ENCODE measurements at places on chromosomes 3 and 15.

DNA sequence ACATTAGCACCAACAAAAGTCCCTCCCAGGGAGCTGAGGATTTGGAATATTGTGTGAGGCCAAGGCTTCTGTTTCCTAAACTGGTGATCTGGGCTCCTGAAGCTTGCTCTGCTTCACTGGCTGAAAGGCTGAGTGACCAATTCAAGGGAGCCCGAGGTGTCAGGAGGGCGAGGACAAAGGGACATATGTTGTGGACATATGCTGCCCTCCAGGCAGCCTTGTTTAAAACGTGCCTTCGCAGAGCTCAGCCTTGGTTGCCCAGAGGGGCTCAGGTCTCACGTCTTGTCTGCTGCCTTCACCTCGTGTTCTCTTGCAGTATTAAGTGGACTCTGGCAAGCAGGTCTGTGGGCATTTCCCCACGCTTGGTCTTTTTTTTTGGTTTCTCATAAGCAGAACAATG lies 7.0 kb downstream of the SLCO3A1 start:
- DNase-seq, result no peak

DNA sequence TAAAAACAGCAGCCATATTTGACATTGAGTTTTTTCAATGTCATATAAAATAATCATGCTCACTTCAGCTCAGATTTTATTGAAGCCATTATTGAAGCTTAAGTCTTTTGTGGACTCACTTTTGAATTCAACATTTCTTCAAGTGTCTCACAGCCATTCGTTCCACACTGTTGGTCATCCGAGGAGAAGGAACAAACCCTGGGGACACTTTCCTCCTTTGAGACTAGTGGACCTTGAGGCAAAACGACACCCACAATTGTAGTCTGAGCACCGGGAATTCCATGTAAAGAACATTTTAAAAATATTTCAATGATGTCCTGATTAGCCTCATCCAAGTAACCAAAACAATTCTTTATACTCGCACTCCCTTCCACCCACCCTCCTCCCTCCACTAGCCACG lies 174.7 kb downstream of the CD47 start:
- no peak for DNase-seq

GRCh38 chr3:160136421-160136820 lies 88.8 kb upstream of the C3orf80 start:
- DNase-seq, result no peak

DNA sequence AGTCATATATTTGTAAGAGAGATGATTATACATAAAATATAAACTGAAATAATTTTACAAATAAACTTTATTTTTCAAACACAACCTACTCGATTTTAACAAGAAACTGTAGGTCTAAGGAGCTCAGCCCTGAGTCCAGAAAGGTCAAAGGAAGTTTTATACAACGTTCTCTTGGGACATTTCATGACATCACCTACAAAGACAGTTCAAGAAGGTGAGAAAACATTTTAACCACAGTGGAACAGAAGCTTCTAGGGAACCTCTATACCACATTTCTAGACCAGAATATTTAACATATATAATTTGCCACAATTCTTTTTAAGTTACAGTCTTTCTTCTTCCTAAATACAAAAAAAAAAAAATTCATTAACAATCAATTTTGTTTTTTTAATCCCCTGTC lies 40.1 kb downstream of the CBLB start:
- no peak for DNase-seq

GRCh38 chr3:185081521-185081920 lies 71.3 kb downstream of the C3orf70 start:
- no peak for DNase-seq

- DNase-seq, result no peak
These were observed 151.7 kb downstream of the MEGF11 start for GRCh38 chr15:66101715-66102395.

- DNase-seq, result no peak
These were observed 57.0 kb downstream of the ISG20 start for GRCh38 chr15:88695691-88696251.

DNA sequence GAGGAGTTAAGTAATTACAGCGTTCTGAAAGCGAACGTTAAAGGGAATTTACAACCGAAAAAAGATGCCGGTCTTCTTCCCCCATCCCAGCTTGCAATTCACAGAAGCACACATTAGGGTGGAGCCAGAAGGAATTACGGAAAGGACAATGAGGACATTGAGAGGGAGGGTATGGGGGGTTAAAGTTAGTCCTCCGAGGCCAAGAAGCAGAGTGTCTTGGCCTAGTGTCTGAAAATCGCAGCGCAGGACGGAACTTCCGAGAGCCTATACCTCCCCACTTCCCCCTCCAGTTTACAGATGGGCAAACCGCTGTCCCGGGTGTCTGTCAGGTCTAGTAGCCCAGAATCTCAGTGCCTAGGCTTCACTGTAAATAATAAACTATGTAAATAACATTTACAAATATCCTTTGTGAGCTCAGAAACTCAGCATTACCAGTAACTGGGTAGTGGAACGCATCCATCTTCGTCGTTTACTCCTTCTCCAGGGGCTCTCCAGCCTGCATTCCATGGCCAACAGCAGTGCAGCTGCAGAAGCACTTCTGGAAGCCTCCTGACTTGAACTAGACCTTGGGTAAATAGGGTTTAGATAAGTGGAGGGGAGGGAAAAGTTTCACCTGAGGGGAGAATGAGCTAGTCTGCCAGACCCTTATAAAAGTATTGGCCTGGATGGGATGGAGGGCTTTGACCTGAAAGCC lies 922 bp downstream of the ADPRH start:
- no peak for DNase-seq

- no peak for DNase-seq
These were observed 248.1 kb upstream of the NR2E3 start for GRCh38 chr15:71562251-71562650.

GRCh38 chr3:17733215-17733614 lies 9.2 kb downstream of the TBC1D5 start:
- no peak for DNase-seq

GRCh38 chr3:144380849-144381248 lies 409.2 kb downstream of the DIPK2A start:
- no peak for DNase-seq

GRCh38 chr15:57343048-57343447 lies 33.3 kb upstream of the CGNL1 start:
- DNase-seq, result no peak

DNA sequence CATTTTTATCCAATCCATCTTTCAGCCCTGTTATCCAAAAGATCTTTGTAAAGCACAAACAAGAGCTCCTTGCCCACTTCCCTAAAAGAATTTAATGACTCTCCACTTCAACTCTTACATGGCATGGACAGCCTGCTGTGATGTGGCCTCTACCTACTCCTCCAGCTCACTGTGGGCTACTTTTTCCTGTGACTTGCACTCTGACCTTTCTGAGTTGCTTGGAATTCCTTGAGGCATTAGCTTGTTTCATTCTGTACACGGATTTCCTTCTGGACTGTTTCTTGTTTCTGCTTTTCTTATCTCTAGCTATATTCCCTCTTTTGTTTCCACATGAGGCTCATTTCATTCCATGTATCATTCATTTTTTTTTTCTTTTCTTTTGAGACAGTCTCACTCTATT lies 15.2 kb downstream of the QTRT2 start:
- no peak for DNase-seq

GRCh38 chr3:28053759-28054158 lies 187.7 kb upstream of the CMC1 start:
- DNase-seq, result no peak

DNA sequence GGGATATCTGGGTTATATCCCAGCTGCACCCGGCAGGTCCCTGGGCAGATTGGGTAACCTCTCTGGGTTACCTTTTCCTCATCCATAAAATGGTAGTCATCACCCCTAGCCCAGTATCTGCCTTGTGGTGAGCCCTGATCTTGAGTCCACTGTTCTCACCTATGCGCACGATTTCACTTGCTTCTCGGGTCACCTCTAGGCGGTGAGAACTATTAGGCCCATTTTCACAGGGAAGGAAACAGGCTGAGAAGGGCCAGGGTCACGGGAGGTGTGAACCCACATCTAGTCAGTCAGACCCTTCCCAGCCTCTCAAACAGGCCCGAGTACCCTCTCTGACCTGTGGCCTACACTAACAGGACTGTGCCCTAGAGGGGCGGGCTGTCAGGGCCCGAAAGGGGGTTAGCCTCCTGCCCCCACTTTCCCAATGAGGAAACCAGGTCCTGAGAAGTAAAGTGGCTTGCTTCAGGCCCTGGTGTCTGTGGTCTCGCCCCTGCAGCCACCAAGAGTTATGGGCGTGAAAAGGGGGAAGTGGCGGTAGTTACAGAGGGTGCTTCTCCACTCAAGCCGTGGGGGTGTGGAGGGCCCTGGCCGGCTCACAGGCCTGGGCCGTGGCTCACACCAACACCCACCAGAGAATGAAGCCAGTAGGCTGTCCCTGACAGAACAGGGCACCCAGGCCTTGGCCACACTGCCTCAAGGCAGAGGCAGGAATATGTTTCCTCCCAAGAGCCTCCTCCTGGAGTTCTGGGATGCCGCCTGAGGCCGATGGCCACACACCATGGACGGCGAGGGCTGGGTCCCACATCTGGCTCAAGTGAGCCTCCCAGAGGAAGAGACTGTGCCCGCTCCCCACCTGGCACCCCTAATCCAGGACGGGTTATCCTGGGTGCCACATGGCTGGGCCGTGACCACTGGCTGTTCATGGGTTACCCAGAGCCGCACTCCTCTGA lies 19.5 kb downstream of the PSTPIP1 start:
- DNase-seq, result no peak

DNA sequence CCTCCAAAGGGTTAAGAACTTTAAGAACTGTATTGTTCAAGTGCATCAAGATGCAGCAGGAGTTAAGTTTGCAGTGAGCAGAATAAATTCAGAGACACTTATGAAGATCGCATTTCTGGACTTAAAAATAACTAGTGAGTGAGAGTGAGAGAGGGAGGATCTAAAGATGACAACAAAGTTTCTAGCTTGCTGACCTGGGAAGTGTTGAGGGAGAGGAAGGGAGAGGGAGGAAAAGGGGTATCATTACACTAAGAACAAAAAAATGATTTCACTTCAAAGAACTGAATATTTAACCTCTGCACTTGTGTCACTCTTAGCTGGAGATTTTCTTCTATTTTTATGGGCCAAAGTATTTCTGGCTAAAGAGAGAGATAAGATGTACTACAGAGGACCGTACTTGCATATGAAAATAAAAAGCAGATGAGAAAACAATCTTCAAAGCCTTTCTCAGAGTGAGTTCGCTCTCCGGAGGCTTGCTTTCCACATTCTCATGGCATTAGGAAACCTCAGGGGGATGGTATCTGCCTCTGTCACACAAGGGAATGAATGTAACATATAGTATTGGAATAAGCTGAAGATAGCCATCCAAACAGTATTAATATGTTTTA lies 91.4 kb upstream of the TJP1 start:
- DNase-seq, result no peak

- DNase-seq, result no peak
These were observed 523.6 kb downstream of the NTRK3 start for GRCh38 chr15:87732976-87733375.

DNA sequence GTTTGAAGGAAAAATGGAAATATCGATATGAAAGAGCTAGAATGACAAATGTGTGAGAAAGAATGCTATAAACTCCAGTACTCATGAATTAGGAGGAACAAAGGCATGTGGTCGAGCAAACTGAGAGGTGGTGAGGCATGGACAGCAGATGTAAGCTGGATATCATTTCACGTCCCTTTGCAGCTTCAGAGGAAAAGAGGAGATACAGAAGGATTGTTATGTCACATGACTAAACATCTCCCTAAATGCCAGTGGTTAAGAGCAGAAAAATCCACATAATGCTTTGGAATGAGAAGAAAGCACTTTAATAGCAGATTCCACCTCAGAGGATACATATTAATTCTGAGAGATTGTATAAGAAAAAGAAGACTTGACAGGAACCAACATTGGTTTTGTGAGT lies 248.7 kb downstream of the ZIC4 start:
- no peak for DNase-seq

GRCh38 chr15:58571491-58571890 lies 139.7 kb downstream of the LIPC start:
- no peak for DNase-seq

Measured in effector CD8-positive, alpha-beta T cell (primary cell).